Stimulated activated CD8-positive, alpha-beta memory T cell treated with anti-CD3 and anti-CD28 coated beads, Interleukin-4, amount 100 ng/mL, for 4 hours (primary cell): ENCODE measurements at places on chromosomes 7 and 10.

DNA sequence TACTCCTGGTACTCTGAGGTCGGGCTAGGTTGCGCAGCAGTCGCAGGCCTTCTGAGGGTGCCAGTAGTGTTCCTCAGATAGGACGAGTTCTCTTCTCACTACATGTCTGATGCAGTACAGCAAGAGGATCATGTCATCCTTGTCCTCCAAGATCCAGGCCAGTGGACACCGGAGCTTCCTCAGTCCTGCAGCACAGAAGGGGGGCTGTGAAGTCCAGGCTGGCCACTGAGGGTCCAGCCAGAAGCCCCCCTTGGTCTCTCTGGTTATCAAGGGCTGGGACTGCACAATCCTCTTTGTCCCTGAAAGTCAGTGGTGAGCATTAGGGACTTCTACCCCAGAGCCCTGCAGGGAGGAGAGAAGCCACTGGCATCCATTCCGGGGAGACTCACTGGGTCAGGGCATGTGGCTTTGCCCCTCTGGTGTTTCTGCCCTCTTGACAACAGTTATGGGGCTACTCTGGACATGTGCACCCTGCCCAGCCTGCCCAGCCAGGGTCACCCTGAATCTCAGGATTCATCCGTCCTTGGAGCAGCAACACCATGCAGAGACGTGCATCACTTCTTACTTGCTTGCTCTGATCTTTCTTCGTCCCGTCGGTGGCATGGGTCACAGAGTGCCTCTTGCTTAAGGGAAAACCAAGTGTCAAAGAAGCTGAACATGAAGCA is 125.7 kb downstream of the ADCY1 start:
- no peak for DNase-seq

- no peak for DNase-seq
Measured at GRCh38 chr10:97468162-97468561, 22.2 kb downstream of the ZDHHC16 start.

DNA sequence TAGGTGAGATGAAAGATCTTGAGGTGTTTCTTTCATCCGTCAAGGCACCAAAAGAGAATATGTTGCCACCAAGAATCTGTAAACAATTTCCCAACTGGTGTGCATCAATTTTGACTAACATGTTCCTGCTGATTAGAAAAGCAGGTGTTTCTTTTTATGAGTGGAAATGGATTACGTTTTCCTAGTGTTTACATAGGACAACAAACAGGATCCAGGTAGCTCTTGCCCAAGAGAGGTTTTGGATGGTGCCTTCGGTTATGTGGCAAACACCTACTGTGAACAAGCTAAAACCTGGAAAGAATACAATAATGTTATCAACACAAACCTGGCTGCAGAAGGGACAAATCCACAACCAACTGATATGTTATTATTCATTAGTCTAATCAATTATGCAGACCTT is 53.6 kb upstream of the WNT16 start:
- DNase-seq, result no peak

DNA sequence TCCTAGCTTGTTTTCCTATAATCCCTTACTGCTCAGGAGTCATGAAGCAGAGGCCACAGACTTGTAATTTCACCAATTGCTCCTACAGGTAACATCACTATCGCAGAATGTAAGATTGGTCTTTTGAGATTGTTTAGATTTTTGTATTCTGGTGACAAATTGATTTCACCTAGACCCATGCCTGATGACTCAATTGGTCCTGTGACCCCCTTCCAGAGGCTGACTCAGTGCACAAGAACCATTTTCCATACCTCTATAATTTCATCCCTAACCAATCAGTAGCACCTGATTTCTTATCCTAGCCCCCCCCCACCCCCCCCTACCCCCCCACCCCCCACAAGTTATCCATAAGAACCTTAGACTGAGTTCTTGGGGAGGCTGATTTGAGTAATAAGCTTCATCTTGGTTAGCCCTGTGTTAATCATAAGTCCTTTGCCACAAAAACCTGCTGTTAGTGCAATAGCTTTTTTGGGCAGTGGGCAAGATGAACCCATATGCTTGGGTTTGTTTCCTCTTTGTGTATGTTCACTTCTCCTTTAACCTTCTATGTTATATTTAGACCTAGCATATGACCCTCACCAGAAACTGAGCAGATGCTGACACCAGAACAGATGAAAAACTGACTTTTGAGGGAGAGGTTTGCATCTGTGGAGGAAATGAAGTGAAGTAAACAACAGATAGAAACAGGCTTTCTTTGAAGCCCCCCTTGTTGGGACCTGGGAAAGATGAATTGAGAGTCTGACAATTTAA is 187.1 kb downstream of the KIF20B start:
- no peak for DNase-seq

DNA sequence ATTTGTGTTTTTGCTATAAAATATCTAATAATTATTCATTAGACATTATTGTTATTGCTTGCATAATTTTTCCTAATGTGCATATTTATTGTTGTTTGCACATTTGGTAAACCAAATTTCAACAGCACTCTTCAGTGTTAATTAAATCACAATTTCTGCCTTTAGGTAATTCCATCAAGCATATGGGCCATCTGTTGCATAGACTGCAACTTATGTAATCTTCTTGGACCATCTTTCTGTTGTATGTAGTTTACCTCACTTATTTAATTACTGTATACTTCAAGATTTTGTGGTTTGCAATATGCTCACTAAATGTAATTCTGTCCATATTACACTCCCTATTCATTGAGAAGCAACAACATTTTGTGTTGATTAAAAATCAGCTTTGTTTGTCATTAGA is 1360.1 kb downstream of the REEP3 start:
- no peak for DNase-seq

DNA sequence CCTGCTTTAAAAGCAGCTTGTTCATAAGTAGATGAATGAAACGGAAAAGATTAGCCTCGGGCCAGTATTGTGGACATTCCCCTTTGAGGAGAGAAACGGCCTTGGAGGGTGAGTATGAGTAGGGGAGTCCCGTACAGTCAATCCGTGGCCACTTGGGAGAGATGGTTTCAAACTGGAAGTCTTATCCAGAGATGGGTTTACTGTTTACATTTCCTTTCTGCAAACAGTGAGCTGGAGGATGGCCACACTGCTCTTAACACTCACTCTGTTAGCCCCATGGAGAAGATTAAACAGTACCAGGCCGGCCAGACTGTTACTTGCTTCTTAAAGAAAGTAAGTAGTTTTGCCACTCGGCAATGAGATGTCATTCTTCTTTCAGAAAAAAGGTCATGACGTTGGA is 20.3 kb downstream of the CALHM2 start:
- DNase-seq, result no peak

- no peak for DNase-seq
Measured at GRCh38 chr7:105799677-105800076, 76.7 kb downstream of the ATXN7L1 start.

DNA sequence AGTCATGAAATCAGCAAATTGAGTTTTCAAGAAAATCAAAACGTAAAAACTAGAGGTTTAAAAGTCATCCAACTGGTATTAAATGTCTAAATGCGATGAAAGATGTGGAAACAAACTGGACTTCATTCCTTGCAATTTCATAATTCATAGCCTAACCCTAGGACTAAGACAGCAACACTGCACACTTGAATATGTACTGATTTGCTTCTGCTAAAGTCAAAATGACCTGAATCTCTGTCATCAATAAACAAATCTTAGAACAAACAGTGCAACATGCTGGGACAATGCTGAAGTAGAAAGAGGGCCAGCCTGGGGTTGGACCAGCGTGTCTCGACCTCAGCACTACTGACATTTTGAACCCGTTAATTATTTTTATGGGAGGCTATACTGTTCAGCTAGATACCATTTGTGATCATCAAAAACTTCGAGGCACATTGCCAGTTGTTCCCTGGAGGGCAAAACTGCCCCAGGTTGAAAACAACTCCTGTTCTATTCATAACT is 47.1 kb downstream of the MYOF start:
- DNase-seq, result no peak

DNA sequence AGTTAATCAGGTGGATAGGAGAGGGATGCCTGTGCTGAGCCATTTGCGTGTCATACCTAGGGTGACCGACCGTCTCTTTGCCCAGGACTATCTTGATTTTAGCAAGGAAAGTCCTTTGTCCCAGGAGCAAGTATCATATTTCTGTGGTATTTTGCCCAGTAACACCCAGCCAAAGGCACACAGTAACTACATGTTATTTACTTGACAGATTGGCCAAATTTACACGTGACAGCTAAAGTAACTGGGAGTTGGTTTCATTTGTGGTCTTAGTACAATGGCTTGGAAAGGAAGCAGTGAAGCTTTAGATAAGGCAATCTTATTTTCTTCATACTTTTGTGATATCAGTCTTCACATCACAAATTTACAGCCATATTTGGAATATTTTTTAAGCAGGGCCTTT is 142.1 kb downstream of the JCAD start:
- no peak for DNase-seq

- DNase-seq, result no peak
Measured at GRCh38 chr7:116226664-116227063, 16.3 kb downstream of the TES start.

DNA sequence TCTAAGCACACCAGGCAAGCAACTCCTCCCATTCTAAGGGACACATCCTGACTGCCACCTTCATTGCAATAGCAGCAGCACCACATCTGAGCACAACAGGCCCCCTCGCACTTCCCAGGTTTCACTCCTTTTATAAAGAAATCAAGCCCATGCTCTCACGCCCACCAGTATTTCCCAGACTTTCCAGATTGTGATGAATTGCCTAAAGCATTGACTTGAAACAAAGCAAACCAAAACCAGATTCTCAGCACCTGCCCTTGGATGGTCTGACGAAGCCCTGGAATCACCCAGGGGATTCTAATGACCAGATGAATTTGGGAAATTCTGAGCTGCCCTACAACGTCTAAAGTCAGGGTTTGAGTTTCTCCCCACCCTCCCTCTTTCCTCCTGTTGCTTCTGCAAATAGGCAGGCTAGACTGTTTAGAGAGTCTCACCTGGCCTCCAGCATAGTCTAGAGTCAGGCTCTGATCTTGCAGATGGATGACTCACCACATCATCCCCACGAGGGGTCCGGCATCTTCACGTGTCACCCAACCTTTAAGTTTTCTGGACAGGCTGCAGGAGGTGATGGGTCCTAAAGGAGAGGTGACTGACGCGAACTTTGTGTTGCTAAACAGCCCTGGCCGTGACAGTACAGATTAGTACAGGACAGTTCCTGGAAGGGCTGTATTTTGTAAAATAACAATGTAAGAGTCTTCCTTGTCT is 198.0 kb downstream of the SKIDA1 start:
- no peak for DNase-seq

DNA sequence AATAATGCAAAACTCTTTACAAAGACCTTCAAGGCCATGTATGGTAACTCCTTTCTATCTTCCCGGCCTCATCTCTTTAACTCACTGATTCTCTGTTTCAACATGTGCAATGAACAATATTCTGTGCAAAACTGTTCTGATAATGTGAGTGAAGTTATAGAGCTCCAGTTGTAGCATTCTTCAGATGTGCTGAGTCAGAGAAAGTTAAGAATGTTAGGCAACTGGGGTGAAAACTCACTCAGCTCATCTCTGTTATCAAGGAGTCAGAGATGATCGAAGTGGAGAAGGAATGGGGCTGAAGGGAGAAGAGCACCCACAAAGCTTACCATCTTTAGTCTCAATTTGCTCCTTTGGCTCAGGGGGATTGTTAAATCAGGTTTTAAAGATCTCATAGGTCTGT is 344.7 kb upstream of the NPSR1 start:
- DNase-seq, result no peak

DNA sequence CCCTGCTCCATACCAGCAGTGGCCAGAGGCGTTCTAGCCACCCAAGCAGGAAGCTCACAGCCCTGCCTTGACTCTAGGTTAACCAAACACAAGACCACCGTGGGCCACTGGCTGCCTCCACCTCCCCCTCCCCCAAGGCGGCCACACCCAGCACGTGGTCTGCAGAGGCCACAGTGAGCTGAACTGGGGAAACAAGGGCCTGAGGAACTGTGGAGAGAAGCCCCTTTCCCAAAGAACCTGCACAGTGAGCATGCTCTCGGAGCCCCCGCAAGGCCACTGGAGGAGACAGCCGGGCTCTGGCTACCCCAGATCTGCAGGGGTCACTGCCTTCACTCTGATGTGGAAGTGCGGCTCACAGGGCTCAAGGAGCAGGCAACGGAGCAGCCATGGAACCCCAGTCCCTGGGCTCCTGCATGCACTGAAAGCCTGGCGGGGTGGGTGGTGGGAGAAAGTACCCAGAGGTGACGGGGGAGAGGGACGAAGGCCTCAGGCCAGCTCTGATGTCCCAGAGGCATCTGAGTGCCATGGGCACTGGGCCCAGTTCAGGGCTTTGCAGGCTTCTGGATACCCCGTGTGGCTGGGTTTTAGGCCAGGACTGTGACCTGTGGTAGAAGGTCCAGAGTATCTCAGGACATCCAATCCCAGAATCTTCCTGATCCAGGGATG is 189.2 kb downstream of the EBF3 start:
- DNase-seq, result no peak

DNA sequence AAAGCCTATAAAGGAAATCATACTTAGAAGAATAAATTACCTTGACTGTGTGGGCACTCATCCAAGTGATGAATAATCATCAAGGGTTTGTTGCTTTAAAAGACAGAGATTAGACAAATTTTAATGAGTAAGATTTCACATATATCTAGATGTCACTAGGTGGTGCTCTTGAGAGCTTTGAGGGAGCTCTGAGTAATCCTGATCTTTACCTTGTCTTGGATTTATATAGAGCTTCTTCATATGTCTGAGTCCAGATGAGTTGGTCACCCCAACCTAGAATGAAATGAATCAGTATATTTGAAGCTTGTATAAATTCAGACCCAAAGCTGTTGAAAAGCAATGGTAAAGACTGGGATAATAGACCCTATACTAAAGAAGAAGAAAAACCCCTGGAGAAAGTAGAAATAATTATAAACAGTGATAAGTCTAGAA is 3.7 kb downstream of the AGR2 start:
- DNase-seq, result no peak

DNA sequence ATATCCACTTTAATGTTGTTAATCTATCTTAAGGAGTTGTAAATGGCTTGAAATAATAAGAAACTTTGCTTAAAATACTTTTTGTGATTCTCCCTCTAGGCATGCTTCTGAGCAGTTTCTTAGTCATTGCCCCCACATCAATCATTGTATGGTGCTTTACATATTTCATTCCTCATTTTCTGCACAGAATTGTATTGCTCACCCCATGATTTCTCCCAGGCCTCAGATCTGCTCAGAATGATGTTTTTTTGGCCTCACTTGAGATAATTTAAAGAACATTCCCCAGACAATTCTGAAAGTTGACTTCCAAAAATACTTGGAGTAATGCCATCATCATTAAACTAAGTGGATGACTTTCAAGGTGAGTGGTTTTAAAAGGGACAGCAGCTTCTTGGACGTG is 82.1 kb upstream of the PRPS1L1 start:
- DNase-seq, result no peak

DNA sequence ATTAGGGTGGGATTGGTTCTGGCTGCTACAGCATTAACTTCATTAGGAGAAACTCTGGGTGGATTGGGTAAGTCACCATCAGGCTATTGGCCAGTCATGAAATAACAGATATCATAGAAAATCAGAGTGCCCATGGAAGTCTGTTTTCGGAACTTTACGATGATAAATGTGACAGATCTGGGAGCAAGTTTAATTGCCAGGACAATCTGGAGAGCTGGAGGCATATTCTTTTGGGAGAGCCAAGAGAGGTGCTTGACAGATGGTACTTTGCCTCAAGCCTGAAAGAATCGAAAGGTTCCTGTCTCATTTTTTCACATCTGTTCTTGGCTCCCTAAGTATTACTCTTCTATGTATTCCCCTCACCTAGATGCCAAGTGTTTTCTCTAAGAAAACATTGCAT is 369.9 kb downstream of the CNTNAP2 start:
- no peak for DNase-seq
